ENCODE measurements at places on chromosomes 4 and X. TPM values are rescaled to one million over a fixed set of nuclear protein-coding genes. Genes with fewer than 3 reads are reported as not detected.

The MSX1 gene
- 18.1 TPM for total RNA-seq

The WAS gene
- total RNA-seq = 0.22 TPM

The NXF2B gene
- total RNA-seq = not detected

The MAPK10 gene
- 21.1 TPM for total RNA-seq

The CXCL10 gene
- total RNA-seq = not detected

The REPS2 gene
- 0.75 TPM for total RNA-seq

The KLF8 gene
- total RNA-seq = 3.1 TPM

The RBM3 gene
- 321 TPM for total RNA-seq

The GAGE12E gene
- not detected for total RNA-seq

The DNASE1L1 gene
- total RNA-seq = 54.7 TPM

The RASL11B gene
- not detected for total RNA-seq

The NXF2 gene
- not detected for total RNA-seq

The ITIH6 gene
- total RNA-seq = not detected

The TMPRSS11F gene
- not detected for total RNA-seq

The HMX1 gene
- not detected for total RNA-seq

The CXCL6 gene
- total RNA-seq = 1.1 TPM

The SPATA4 gene
- total RNA-seq = 0.37 TPM

The ANOS1 gene
- total RNA-seq = 7.9 TPM

The PQBP1 gene
- total RNA-seq = 61.5 TPM

The MAGEA11 gene
- total RNA-seq = not detected

The HERC5 gene
- total RNA-seq = 2.7 TPM

The SERPINA7 gene
- total RNA-seq = not detected

The ARMCX2 gene
- total RNA-seq = 73.7 TPM

The RPA4 gene
- 1.00 TPM for total RNA-seq

The DLG3 gene
- total RNA-seq = 24.7 TPM

The FGD1 gene
- total RNA-seq = 7.0 TPM

The HDAC8 gene
- 23.4 TPM for total RNA-seq

The HSD17B13 gene
- 0.22 TPM for total RNA-seq

The HTN1 gene
- not detected for total RNA-seq

The SAP30 gene
- total RNA-seq = 44.2 TPM

The VCX gene
- not detected for total RNA-seq

The BEX4 gene
- 26.4 TPM for total RNA-seq

The TLR2 gene
- 0.44 TPM for total RNA-seq

The IL9R gene
- total RNA-seq = under 0.01 TPM

The IGSF1 gene
- total RNA-seq = 0.25 TPM

The PARM1 gene
- total RNA-seq = 0.66 TPM

The SLC34A2 gene
- total RNA-seq = not detected

The CXCL1 gene
- total RNA-seq = 2.9 TPM

The ZCCHC4 gene
- 22.1 TPM for total RNA-seq

The AFF2 gene
- total RNA-seq = 0.22 TPM

The NLGN3 gene
- total RNA-seq = 0.12 TPM

The PNCK gene
- 1.2 TPM for total RNA-seq

The RHOXF2 gene
- not detected for total RNA-seq

The PLAC8 gene
- total RNA-seq = not detected

The NUDT11 gene
- 12.2 TPM for total RNA-seq

The NEIL3 gene
- 14.6 TPM for total RNA-seq

The SMAD1 gene
- total RNA-seq = 16.4 TPM

The PPP4R3C gene
- total RNA-seq = not detected

The PHOX2B gene
- not detected for total RNA-seq

The AFAP1 gene
- total RNA-seq = 20.1 TPM

The TLR3 gene
- total RNA-seq = 1.8 TPM

The FAM47A gene
- total RNA-seq = not detected

The ELF2 gene
- 30.0 TPM for total RNA-seq

The PCDH10 gene
- 1.7 TPM for total RNA-seq
